ENCODE measurements at places on chromosomes 1 and 21.

DNA sequence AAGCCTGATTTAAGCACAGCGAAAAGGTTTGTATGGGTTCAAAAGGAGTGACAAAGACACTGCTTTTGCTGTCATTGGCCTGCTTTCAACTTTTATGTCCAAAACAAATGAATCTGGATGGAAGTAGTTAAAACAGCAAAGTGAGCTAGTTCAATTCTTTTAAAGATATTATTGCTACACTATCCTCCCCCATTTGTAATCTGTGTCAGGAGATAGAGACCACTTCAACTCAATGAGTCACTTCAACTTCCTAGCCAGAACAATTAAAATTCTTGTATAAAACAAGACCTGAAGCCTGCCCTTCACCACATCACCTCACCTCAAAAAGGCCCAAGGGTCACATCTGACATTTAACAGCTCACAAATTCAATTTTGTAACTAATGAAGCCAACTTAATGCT, 364.1 kb upstream of the LYPLAL1 start:
- no peak for DNase-seq

GRCh38 chr1:212605441-212606394, 2.8 kb upstream of the ATF3 start:
- no peak for DNase-seq

DNA sequence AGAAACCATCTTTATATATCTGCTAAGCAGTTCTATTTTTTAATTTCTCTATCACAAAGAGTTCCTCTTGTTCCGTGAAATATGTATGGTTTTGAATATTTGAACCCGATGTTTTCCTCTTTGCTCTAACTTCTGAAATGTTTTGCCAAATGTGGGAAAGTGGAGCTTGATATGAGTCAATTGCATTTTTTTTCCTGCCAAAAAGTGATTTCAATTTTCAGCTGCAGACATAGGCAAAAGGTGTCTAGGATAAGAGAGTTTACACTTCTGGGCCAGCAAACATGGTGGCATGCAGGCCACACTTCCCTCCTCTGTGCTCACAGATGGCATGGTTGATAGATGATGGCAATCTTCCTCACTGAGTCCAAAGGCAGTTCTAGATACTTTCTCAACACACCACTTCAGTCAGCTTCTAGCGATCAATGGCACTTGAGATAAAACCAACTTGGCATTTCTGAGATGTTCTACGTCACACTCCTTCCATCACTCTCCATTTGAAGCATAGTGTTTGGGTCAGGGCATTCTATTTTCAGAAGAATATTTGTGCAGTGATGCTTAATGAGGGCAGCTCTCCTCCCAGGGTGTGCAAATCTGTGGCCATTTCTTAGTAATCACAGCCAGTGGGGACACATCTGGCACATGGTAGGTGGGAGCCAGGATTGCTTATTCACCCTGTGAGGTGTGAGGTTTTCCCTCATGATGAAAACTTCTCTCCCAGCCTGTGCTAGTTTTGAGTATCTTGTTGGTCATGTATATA, 54.4 kb upstream of the SCAF4 start:
- DNase-seq = no peak

DNA sequence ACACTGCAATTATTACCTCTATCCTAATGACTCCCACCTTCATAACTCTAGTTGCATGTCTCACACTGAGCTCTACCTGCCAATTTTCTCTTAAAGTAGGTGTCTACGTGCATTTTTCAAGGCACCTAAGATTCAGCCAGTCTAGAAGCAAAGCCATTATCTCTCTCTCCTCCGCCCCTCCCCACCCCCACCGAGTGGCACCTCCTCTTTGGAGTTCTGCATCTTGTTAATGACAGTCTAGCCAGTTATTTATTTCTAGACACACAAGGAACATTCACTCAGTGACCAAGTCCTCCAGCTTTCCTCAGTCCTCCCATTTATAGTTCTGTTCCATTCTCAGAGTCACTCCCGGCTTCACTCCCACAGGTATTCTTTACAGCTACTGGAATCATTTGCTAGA, 47.6 kb downstream of the ASTN1 start:
- DNase-seq = no peak

DNA sequence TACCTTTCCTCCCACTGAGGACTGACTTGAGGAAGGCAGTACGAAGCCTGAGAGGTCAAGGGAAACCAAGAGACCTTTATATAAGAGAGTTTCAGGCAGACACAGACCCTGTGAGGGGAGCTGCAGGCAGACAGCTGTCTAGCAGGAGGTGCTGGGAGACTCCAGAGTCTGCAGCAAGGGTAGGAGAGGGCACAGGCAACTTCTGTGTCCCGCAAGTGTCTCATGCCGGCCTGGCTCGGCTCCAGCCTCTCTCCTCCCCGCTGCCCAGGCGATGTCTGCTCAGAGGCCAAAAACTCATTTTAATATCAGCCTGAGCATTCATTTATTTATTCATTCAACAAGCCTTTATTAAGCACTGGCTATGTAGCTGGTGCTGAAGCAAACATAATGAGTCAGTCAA, 83.0 kb downstream of the KIRREL1 start:
- no peak for DNase-seq

- no peak for DNase-seq
Measured at GRCh38 chr1:91609551-91609950, 108.9 kb downstream of the CDC7 start.

GRCh38 chr1:198970916-198971315, 332.1 kb downstream of the PTPRC start:
- no peak for DNase-seq

DNA sequence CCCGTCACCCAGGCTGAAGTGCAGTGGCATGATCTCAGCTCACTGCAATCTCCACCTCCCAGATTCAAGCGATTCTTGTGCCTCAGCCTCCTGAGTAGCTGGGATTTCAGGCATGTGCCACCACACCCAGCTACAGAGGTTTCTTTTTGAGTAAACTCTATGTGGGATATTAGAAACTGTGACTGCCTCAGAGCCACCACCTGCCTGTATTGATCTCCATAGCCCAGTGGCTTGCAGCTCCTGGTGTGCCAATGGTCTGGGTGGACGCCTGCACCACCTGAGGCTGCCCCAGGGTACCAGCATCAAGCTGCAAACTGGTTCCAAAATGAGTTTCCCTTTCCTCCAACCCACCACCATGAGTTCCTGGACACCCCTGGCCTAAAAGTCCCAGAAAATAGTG, 89.7 kb upstream of the SLC44A3 start:
- DNase-seq = no peak

DNA sequence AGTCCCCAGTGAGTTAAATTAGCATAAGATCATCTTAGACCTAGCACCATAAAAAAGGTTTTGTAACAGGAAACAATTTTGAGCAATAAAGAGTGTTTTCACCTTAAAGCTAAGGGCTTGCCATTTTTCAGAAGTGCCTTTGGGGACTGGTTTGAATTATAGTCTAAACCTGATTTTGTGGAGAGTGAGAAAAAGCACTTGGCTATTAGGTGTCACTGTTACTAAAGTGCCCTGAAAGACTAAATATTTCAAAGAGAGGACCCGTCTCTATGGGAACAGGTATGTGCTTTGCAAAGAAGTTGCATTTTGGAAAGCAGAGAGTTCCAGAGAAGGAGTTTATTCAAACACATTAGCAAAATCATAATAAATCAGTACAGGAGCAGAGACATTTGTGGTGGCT, 9.1 kb downstream of the NTNG1 start:
- DNase-seq = peak; percentile 13

GRCh38 chr21:29082046-29082815, 8.8 kb upstream of the CCT8 start:
- DNase-seq = no peak

- DNase-seq = no peak
Measured at GRCh38 chr21:43733060-43733459, 14.1 kb downstream of the PDXK start.

- DNase-seq = no peak
Measured at GRCh38 chr1:223733898-223734852, 21.8 kb downstream of the CAPN2 start.

DNA sequence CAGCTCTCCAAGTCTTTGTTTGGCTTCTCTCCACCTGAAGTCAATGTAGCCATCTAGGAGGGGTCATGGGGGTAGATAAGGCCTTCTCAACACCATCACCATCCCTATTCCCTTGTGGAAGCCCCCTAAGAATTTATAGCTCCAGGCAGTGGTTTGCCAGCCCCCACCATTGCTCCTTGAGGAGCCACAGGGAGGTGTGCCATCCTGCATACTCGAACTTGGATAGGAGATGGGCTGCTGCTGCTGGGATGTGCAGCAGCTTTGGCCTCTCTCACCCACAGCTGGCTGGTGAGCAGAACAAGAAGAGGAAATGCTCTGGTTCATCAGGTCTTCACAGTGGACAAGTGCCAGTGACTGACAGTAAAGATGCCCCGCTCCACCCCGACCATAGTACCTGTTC, 4.8 kb downstream of the NAXE start:
- DNase-seq = no peak

GRCh38 chr1:58003059-58003458, 543.5 kb downstream of the OMA1 start:
- DNase-seq = no peak

GRCh38 chr1:57404884-57405283, 19.0 kb downstream of the DAB1 start:
- no peak for DNase-seq

GRCh38 chr1:207868251-207868773, 42.6 kb downstream of the CD34 start:
- DNase-seq = no peak

DNA sequence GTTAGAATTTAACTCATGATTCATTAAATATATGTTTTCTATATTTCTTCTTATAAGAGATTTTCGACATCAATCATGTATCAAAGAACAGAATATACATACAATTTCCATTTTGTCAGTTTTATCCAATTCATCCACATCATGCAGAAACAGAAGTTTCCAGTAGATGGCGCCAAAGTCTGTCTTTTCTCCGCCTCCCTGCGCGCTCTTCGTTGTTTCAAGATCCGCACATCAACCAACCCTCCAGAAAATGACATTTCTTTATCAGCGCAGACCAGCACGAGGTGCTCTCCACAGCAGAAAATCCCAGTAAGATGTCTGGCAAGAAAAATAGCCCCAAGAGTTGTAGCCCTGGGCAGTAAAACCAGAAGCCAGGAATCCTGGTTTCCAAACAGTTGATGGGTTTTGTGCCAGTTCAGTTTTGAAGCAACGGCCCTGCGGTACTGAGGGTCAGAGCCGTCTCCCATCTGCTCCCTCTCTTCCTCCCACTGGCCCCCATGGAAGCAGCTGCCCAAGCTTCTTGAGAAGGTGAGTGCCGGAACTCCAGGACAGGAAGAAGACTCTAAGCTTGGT, 38.6 kb upstream of the GPR137B start:
- no peak for DNase-seq

- no peak for DNase-seq
Measured at GRCh38 chr1:209659909-209660308, 7.7 kb upstream of the LAMB3 start.

DNA sequence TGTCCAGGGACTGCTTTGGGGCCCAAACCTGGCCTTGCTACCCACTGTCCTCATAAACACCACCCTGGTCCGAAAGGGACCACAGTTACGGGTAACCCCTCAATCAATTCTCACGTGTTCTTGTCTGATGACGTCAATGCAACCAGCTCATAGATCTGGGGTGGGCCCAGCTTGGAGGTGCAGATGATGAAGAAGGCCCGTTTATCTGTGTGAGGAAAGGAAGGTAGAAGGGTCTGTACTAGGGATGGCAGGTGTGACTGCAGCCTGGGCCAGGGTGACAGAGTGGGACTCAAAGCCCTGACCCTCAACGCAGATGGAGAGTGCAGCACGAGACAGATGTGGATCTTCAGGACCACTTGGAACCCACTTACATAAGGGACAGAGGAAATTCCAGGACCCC, 22.1 kb downstream of the LRRC71 start:
- no peak for DNase-seq

GRCh38 chr1:116817582-116818064, 63.4 kb downstream of the CD2 start:
- DNase-seq = peak; percentile 43

GRCh38 chr1:165424454-165425216, 20.3 kb downstream of the RXRG start:
- no peak for DNase-seq

GRCh38 chr1:1779691-1780597, 1.7 kb upstream of the NADK start:
- no peak for DNase-seq

- DNase-seq = no peak
Measured at GRCh38 chr1:54594463-54594862, 28.9 kb downstream of the FAM151A start.

GRCh38 chr1:28893403-28894102, 20.8 kb upstream of the EPB41 start:
- DNase-seq = no peak

GRCh38 chr21:35202431-35202830, 153.3 kb upstream of the RUNX1 start:
- DNase-seq = no peak

GRCh38 chr1:169546087-169546995, 39.9 kb downstream of the F5 start:
- DNase-seq = no peak

DNA sequence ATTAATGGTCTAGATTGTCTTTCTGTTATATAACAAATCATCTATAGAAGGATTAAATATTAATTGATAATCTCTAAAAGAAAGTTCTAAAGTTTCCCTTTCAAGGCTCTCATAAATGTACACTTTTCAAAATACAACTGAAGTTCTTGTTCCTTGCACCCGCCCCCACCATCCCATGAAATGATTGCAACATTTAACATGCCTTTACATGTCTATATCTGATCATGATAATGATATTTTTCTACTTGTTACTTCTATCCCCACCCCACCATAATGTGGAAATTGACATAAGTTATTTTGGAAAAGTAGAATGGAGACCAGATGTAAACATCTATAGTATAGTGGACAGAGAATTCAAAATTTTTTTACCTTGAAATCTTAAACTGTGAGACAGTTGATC, 186.6 kb downstream of the NTNG1 start:
- DNase-seq = no peak

- DNase-seq = no peak
Measured at GRCh38 chr1:226064816-226065248, 2.3 kb downstream of the H3-3A start.

DNA sequence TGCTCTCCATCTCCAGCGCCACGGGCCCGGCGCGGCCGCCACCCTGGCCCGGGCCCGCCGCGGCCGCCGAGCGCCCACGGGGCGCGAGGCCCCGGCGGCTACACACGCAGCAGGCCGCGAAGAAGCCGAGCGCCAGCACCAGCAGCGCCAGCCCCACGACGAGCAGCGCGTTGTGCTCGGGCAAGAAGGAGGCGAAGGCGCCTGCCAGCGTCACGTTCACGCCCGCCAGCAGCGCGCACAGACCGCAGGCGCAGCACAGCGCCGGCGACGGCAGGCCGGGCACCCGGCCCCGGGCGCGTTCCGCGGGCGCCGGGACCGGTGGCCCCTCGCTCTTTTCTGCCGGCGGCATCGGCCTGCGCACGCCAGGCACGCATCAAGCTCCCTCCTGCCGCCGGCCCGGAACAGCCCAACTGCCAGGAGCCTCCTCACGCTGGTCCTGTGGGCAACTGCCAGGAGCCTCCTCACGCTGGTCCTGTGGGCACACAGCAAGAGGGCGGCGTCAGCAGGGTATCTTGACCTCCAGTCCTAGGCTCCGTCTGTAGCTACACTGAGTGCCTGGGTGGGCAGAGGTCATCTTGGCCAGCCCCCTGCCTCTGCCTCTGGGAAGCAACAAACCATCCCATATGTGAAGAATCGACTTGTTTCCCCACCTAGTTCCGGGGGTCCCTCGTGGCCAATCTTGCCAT, 18.1 kb downstream of the KNCN start:
- DNase-seq = no peak

- no peak for DNase-seq
Measured at GRCh38 chr1:101847626-101848025, 149.1 kb downstream of the OLFM3 start.
